ENCODE measurements at places on chromosomes 13 and 19.

DNA sequence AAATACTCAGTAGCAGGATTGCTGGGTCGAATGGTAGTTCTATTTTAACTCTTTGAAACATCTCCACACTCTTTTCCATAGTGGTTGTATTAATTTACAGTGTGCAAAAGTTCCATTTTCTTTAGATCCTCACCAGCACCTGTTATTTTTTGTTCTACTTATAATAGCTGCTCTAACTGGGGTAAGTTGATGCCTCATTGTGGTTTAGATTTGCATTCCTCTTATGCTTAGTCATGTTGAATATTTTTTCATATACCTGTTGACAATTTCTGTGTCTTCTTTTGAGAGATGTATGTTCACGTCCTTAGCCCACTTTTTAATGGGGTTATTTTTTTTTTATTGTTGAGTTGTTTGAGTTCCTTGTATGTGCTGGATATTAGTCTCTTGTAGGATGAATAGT is 144.6 kb downstream of the NBEA start:
- DNase-seq, result no peak

DNA sequence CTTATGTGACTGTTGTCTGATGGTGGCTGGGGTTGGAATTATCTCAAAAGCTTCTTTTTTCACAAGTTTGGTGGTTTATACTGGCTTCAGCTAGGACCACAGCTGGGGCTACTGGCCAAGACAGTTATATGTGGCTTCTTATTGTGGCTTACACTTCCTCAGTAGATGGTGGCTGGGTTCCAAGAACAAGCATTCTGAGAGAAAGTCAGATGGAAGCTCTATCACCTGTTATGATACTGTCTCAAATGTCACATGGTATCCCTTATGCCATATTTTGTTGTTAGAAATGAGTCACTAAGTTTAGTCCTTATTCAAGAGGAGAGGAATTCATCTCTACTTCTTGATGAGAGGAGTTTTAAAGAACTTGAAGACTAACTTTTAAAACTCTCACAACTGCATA is 41.6 kb downstream of the NDFIP2 start:
- no peak for DNase-seq

- DNase-seq, result no peak
These were observed 47.4 kb downstream of the BRD4 start for GRCh38 chr19:15284896-15285295.

DNA sequence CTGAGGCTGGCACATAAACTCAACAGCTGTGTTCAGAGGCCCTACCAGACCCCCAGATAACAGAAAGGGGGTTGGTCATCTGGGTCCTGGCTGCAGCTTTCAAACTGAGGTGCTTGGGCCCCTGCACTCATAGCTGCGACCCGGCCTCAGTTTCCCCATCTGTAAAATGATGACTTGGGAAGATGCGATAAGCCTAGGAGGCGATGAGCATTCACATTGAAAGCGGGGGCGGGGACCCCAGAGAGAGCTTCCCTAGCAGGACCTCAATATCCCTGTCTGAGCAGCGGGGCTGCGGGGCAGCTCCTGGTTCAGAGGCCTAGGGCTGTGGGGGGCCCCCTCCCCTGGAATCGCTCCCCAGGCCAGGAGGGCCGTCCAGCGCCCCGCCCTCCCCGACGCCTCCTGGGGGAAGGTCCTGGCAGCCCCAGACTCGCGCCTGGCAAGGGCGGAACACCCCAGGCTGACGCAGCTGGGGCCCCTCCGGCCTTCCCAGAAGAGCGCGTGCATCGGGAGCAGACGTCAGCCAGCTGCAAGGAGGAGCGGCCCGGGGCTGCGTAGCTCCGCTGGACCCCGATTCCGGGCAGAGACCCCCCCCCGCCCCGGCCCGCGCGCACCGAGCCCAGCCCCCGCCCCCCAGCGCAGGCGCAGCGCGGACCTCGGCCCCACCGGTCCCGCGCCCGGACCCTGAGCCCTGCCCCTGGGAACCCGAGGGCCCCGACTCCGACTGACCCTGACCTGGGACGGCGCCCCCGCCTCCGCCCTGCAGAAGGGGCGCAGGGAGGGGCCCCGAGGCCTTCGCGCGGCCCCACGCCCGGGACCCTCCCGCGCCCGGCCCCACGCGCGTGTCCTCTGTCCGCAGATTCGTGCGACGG is 3.5 kb downstream of the FSTL3 start:
- DNase-seq, result no peak

- DNase-seq, result no peak
These were observed 23.6 kb upstream of the LSM14A start for GRCh38 chr19:34148658-34149185.

GRCh38 chr19:407511-408440 is 1.2 kb downstream of the C2CD4C start:
- DNase-seq, result no peak

GRCh38 chr19:48292798-48293197 is 22.9 kb downstream of the ZNF114 start:
- no peak for DNase-seq

DNA sequence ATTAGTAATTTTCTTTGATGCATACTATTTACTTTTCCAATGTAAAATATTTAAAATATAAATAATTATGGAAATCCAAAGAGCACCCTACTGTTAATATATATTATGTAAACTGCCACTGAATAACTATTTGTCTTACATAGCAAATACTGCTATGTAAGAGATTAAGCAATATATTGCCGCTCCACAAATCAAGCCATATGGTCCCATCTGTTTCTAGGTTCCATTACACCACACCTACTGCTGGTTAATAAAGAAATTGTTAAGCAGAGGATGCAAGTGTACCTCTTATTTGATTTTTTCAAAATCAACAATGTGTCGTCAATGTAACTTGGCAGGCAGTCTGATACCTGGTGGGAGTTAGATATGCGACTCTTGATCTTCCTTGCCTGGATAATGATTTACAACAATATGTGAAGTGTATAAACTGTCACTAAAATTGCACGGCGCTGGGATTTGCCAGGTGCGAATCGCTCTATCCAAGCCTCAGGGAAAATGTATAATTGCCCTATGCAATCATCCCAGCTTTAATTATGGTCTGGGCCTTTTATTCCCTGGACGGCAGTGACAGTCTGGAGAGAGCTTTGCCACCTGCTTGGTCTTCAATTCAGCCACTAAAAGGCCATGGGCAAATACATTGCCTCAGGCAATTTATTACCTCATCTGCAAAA is 16.0 kb downstream of the SMAD9 start:
- DNase-seq, result no peak

DNA sequence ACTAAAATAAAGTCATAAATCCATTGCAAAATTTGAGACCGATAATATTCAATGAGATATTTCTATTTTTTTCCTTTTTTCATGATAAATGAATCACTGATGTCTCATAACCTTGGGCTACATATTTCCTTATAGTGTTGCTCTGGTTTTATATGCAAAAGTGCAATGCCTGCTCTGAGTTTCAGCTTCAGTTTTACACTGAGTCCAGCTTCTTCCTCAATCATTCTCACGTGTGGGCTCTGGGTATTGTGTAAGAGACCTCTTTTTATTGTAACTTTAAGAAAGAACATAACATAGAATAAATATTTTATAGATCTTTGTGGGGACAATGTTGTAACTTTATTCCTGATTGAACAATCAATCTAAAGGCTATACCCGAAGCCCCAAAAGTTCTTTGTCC is 280.2 kb upstream of the EDNRB start:
- DNase-seq, result no peak

- DNase-seq, result no peak
These were observed 1.2 kb downstream of the C13orf46 start for GRCh38 chr13:113972451-113973217.

GRCh38 chr19:39246951-39247669 is 1.5 kb downstream of the IFNL4 start:
- no peak for DNase-seq

DNA sequence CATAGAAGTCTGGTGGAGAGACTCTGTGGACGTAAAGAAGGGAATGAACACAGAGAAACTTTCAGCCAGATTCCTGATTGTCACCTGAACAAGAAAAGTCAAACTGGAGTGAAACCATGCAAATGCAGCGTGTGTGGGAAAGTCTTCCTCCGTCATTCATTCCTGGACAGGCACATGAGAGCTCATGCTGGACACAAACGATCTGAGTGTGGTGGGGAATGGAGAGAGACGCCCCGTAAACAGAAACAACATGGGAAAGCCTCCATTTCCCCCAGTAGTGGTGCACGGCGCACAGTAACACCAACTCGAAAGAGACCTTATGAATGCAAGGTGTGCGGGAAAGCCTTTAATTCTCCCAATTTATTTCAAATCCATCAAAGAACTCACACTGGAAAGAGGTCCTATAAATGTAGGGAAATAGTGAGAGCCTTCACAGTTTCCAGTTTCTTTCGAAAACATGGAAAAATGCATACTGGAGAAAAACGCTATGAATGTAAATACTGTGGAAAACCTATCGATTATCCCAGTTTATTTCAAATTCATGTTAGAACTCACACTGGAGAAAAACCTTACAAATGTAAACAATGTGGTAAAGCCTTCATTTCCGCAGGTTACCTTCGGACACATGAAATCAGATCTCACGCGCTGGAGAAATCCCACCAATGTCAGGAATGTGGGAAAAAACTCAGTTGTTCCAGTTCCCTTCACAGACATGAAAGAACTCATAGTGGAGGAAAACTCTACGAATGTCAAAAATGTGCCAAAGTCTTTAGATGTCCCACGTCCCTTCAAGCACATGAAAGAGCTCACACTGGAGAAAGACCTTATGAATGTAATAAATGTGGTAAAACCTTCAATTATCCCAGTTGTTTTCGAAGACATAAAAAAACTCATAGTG is 10.8 kb downstream of the ZNF101 start:
- no peak for DNase-seq

DNA sequence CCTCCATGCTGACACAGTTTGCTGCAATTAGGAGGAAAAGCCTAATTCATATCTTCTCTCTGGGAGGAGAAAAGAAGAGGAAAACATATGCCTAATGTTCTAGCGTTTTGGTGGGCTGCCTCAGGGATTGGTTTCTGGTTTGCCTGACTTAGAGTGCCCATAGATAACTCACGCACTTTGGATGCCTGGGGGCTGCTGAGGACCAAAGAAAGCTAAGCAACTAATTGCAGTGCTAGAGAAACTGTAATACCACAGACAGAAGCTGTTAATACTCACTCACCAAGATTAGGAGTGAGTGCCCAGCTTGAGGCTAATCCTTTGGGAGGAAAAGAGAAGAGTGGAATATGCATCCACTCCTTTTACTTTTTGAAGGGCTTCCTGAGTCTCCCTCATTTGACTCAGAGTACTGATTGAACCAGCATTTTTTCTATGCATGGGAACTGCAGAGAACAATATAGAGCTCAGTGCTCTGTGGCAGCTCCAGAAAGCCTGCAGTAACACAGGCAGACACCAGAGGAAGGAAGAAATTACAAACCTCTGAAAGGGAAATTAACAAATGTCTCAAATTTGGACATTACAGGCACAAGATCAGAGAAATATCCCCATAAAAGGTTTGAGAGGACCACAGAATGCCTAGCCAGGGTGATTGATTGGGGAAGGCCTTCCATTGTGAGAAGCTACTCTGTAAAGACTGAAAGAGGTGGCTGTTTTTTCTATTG is 666.4 kb downstream of the OLFM4 start:
- no peak for DNase-seq

GRCh38 chr13:103168901-103169508 is 102.8 kb upstream of the SLC10A2 start:
- no peak for DNase-seq

- no peak for DNase-seq
These were observed 78.7 kb upstream of the GPR183 start for GRCh38 chr13:99385940-99386339.

- no peak for DNase-seq
These were observed 400.5 kb downstream of the KLF12 start for GRCh38 chr13:73733706-73734105.

- no peak for DNase-seq
These were observed 403.8 kb downstream of the SLITRK5 start for GRCh38 chr13:88074794-88075510.

- DNase-seq, result no peak
These were observed 80.3 kb downstream of the UFM1 start for GRCh38 chr13:38429916-38430315.

- no peak for DNase-seq
These were observed 557.3 kb downstream of the GPC5 start for GRCh38 chr13:91955546-91956355.

GRCh38 chr13:78709028-78709427 is 50.1 kb upstream of the OBI1 start:
- no peak for DNase-seq

DNA sequence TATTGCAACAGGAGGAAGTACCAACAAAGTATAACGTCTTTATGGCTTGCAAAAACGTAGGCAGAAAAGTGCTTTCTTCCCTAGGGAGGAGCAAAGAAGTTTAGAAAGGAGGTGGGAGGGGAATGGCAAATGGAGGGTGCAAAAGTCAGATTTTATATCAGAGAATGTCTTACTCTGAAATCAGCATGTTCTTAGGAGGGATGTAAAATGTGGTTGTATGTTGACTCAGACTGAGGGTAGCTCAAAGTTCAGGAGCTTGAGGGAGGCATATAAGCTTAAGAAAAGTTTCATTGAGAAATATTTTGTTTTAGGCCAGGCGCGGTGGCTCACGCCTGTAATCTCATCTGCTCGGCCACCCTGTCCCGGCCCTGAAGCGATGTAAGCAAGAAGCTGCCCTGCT is 1.7 kb downstream of the ZNF90 start:
- no peak for DNase-seq

DNA sequence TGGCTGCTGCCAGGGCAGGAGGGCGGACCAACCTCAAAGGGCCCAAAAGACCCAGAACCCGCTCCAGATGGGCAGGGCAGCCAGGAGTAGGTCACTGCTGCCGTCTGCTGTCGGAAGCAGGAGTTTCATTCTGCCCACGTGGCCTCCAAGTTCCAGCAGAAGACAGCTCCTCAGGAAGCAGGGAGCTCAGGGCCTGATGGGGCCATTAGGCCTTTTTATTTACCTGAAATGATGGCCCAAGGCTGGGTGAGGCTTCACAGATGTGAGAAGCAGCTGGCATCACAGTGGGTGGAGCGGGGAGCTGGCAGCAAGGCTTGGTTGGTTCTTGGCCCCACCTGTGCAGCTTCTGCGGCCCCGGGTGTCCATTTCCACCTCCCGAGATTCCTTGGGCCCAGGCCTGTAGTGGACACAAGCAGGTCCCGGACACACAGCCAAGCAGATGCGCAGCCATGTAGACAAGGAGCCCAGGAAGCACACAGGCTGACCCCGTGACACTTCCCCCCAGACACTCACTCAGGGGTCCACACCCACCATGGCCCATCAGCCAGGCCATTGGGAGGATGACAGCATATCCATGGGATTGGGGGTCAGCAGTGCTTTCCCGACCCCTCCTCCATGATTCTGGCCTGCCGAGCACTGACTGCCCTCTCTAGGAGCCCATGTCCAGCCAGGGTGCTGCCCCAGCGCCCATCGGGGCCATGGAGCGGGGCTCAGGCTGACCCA is 26.4 kb downstream of the C13orf46 start:
- no peak for DNase-seq

DNA sequence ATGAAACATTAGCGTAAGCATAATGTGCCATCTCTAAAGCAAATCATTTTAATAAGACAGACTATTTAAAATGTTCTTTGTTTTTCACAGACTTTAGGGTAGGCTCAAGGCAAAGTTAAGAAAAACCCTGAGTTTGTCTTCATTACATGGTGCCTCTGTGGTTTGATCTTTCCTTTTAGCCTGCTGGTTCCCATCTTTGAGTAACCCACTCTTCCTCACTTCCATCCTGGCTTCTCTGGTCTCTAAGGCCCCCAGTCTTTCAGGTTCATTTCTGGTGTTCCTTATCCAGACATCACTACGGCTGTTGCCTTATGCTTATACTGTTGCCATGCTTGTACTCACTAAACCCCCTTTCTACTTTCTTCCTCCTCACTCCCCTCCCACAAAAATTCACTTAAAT is 38.4 kb downstream of the DACH1 start:
- no peak for DNase-seq

Measured in T-helper 17 cell (primary cell).